Psoas muscle (tissue), 8 donors: ENCODE measurements at places on chromosomes 3 and 15.
A peak's percentile ranks its signal among the peaks of the same experiment; 100 is the strongest.

GRCh38 chr3:64837986-64838735 is 150.4 kb upstream of the ADAMTS9 start:
- no peak for DNase-seq

DNA sequence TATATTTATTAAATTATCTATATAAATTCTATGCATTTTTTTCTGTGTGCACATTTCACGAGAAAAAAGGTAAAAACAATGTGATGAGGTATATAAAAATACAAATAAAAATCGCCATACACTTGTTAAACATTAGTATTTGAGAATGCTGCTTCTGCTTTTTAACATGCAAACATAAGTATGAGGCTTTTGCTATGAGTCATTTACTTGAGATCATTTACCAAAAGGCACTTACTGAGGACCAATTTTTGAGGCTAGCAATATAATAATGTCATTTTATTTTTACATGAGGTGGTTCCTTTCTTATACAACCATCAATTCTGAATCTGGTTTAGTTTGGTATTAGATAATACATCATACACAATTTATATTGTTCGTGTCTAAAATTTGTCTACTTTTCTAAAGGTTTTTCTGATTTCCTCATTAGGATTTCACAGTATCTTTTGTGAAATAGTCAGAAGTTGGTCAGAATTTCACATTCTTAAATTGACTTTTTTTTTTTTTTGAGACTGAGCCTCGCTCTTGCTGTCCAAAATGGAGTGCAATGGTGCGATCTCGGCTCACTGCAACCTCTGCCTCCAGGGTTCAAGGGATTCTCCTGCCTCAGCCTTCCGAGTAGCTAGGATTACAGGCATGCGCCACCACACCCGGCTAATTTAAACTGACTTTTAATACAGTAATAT is 25.6 kb downstream of the DCUN1D1 start:
- DNase-seq: no peak

DNA sequence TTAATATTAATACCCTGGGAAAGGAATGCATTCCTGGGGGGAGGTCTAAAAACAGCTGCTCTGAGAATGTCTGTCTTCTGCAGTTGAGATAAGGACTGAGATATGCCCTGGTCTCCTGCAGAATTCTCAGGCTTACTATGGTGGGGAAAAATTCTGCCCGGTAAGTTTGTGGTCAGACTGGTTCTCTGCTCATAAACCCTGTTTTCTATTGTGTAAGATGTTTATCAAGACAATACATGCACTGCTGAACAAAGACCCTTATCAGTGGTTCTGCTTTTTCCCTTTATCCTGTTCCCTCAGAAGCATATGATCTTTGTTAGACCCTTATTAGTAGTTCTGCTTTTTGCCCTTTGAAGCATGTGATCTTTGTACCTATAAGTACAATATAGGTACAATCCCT is 494.6 kb downstream of the CNTN6 start:
- no peak for DNase-seq

DNA sequence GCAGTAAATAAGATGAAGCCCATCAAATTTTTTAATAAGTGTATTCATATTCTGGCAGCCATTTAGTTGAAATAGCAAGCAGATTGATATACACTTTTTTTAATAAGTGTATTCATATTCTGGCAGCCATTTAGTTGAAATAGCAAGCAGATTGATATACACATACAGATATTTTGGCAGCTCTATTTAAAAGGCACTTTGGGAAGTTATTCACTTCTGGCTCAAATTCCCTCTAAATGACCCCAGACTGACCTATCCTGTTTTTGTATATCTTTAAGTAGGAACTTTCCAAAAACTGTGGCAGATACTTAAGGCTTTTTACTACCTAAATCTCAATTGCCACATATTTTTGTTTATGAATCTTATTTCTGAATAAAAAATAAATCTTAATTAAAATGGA is 122.3 kb downstream of the PLD1 start:
- no peak for DNase-seq

DNA sequence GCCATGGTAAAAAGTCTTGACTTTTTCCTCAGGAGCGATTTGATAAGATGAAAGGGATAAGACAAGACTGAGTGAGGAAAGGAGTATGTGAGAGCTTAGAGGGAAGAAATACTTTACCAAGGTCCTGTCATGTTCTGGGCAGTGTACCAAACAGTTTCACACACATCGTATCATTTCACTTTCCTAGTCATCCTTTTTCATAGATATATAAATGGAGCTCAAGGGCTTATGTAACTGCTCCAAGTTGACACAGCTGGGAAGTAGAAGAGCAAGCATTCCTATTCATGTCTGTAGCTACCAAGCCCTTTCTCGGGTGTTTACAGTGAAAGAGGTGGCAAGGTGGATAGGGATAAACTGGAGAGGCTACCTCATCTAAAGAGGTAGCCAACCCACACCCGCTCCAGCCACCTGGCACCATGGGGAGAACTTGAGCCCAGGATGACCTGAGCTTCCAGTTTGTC is 57.4 kb downstream of the MRPS25 start:
- DNase-seq: no peak

DNA sequence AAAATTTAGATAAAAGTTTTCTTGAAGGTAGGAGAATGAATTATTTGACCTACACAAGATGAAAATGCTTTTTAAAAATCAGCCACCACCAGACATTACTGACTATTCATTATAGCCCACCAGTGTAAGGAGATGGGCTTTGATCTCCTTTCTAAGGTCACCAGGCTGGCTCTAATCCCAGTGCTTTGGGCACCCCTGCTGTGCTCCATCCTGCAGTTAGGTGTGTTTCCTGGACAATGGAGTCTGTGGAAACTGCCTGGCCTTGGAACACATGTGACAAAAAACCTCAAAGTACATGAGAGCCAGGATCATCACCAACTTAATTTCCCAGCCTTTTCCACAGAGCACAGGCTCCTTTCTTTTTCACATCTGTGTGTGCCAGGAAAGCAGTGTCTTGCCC is 260.9 kb downstream of the CHST2 start:
- DNase-seq: no peak

- no peak for DNase-seq
Observed at GRCh38 chr15:36400936-36401585, 178.4 kb upstream of the CDIN1 start.

GRCh38 chr3:111047042-111047441 is 24.6 kb upstream of the NECTIN3 start:
- DNase-seq: no peak

DNA sequence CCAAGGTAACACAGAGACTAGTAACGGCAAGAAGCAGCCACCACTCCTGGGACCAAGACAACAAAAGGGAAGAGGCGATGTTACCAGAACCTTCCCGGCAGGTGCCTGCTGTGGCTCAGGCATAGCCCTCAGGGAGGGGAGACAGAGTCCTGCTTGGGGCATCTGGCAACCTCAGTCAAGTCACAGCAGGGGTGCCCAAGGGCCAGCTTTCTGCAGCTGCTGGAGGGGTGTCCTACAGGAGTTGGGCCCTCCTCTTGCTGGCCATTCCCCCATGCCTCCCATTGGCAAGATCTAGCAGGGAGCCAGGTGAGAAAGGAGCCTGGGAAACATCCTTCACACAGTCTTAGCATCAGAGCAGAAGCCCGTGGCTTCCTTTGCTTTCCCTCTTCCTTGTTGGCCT is 197.3 kb upstream of the IL12A start:
- no peak for DNase-seq

- no peak for DNase-seq
Observed at GRCh38 chr3:53809764-53810400, 36.3 kb downstream of the CHDH start.

DNA sequence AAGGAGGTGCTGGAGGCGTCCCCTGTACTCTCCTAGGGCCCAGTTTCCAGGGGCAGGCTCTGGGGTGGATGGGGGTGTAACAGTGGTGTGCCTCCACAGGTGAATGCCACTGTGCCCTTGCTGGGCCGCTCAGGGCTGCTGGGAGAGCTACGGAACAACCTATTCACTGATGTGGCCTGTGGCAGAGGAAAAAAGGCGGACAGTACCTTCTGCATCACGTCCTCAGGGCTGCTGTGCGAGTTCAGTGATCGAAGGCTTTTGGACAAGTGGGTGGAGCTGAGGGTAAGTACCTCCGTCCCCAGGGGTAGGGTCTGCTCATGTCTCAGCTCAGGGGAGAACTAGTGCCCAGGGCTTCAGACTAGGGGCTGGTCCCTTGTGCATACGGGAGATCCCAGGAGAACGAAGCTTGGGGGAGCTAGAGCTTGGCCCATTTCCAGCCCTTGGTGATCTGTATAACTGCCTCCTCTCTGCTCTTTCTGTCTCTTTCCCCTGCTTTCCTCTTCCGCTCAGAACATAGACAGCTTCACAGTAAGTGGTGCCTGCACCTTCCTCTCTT is 15.0 kb upstream of the JMJD7 start:
- no peak for DNase-seq

- no peak for DNase-seq
Observed at GRCh38 chr3:187987187-187987586, 166.8 kb upstream of the LPP start.

- no peak for DNase-seq
Observed at GRCh38 chr3:32862247-32862935, 44.6 kb downstream of the TRIM71 start.

- DNase-seq: no peak
Observed at GRCh38 chr15:101386006-101386405, 91.0 kb upstream of the SNRPA1 start.

GRCh38 chr15:37100109-37100965 is at the start of gene MEIS2:
Gene MEIS2 (minus strand): TSS chr15:37100549. CDS start chr15:37099466, 1,083 bp downstream.
- peak; percentile 92 for DNase-seq

- DNase-seq: no peak
Observed at GRCh38 chr15:78411061-78411460, 27.0 kb upstream of the IREB2 start.

GRCh38 chr15:38074029-38074428 is 139.6 kb downstream of the TMCO5A start:
- DNase-seq: no peak

DNA sequence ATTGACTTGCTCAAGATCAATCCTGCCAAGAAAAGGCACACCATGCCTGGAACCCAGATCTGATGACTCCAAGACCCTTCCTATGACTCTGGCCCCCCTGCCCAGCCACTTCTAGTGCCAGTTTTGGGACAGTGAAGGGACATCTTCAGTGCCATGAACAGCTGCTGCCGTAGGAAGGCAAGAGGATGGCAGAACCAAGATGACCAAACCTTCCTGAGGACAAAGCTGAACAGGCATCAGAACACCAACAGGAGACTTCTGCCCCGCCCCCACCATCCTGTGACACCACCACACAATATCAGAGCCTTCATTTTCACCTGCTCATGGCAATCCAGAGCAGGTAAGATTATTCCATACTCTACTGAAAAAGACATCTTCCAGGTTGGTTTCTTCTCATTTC is 33.0 kb downstream of the ZNF445 start:
- no peak for DNase-seq

DNA sequence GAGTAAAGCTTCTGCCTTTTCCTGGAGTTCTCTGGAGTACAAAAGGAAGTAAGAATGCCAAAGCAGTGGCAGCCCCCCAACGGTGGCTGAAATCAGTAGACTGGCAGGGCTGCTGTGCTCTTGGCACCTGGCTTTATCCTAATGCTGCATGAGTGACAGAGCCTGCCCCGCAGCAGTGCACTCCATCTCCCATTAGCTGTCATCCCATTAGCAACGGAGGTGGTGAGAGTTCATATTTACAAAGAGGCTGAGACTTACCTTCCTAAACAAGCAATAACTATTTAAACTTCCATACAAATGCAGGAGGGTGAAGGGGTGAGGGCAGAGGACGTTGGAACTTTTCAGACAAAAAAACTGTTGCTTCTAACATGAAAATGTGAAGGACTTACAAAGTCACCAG is 51.9 kb downstream of the SERPINI1 start:
- DNase-seq: no peak

DNA sequence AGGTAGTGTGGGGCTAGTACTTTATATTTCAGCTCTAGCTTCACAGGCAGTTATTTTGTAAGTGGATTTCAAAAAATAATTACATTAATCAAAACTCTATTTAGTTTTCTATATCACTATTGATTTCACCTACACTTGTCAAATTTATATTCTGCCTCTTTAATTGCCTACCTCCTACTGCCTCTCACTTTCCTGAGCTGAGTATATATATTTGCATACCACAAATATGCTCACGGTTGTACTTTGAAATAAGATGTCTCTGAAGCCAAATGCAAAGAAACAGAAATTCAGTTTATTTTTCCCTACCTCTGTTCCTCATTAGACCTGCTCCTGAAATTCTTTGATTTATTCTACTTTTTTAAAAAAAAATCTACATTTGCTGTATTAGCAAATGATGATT is 309.3 kb upstream of the TGFBR2 start:
- DNase-seq: no peak

DNA sequence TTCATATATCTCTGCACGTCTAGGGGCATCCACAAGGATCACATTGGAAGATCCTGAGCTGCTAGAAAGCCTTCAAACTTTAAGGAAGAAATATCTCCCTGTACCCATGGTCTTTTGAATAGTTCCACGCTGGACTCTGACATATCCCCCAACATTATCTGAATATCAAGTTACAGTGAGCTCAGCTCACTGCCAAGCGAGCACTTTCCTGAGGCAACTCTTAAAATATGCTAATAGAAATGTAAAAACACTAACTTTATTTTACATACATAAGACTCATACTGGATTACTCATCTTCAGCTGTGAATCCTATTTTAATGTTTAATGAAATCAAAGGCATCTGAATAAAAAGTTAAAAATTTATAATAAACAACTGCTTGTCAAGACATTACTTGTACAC is 420.2 kb upstream of the CCDC54 start:
- DNase-seq: no peak

GRCh38 chr15:86162172-86162591 is 82.5 kb downstream of the AGBL1 start:
- DNase-seq: peak; percentile 93

- no peak for DNase-seq
Observed at GRCh38 chr3:143249014-143249413, 129.4 kb downstream of the CHST2 start.

DNA sequence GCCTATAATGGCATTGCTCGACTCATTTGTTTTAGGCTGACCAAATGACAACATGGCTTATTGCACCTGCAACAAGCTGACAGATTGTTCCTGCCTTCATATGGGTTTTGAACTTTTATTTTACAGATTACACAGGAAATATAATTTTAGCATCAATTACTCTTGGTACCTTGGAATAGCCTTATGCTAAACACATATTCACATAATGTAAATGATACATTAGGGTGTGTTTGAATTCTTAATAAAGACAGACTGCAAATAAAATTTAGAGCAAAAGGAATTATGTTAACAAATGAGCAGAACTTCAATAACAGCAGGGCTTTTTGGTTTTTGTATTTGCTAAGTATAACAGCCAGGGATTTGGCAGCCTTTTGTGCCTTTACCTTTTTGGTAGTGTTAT is 51.9 kb upstream of the TMC3 start:
- no peak for DNase-seq

DNA sequence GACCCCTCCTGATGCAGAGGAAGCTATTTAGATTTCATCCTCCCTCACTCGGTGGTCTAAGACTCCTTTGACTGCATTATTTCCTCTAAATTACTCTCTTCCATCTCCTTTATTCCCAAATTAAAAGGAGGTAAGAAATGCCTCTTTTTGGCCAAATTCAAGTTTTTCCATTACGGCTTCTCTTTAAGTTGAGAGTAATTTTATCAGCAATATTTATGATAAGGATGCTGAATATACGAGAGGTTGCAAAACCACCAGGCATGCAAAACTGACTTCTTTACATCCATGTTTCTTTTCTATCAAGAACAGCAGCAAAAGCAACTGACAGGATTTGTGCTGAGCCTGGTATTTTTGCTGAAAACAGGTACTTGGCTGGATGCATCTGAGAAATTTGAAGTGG is 262.0 kb upstream of the RARB start:
- DNase-seq: no peak

GRCh38 chr3:135982922-135983581 is 17.5 kb downstream of the PPP2R3A start:
- DNase-seq: no peak

GRCh38 chr3:63193647-63194046 is 84.5 kb upstream of the SYNPR start:
- DNase-seq: no peak
